T-helper 9 cell (primary cell): ENCODE measurements at places on chromosomes 5 and 9.
A peak's percentile ranks its signal among the peaks of the same experiment; 100 is the strongest.

GRCh38 chr9:97411440-97411788 lies 482 bp upstream of the TDRD7 start:
- DNase-seq = no peak

DNA sequence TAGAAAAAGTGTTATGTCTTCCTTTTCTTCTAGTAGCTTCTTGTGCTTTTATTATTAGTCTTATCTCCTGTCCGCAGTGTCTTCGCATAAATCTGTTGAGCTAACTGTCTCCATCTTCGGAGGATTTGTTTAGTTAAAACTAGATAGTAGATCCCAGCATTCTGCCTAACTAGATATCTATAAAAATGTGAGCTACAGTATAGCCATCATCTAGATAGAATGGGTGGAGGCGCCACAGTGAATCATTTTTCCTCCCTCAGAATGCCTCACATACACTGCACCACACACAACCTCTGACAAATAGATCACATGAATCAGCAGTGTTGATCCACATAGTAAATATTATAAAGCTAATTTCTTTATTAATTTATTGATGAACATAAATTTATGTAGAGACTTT lies 220.3 kb upstream of the GAS1 start:
- DNase-seq = no peak

GRCh38 chr5:169768416-169768815 lies 131.3 kb downstream of the DOCK2 start:
- no peak for DNase-seq

DNA sequence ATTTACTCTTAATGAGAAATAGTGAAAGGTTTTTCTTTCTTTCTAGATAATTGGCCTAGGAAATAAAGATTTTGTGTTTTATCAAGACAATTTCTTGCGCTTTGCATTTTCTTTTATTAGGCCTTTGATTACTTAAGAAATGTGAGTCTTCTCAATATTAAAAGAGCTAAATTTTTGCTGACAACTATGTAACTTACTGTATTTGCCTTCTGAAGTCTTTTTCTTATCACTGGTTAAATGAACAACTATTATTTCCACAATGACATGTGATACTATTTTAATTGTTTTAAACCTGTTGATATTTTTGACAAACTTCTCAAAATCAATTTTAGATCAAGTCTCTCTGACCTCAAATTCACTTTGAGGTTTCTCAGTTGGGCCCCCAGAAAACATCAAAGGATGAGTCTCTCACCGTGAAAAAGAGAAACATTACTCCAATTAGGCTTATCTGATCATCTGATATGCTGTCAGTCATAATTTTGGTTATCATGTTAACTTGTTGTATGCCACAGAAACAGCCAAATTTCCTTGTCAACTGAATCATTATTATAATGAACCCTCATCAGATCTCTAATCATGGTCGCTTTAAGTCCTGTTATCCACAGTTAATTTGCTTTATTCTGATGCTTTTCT lies 48.8 kb downstream of the RAPGEF1 start:
- DNase-seq = no peak

DNA sequence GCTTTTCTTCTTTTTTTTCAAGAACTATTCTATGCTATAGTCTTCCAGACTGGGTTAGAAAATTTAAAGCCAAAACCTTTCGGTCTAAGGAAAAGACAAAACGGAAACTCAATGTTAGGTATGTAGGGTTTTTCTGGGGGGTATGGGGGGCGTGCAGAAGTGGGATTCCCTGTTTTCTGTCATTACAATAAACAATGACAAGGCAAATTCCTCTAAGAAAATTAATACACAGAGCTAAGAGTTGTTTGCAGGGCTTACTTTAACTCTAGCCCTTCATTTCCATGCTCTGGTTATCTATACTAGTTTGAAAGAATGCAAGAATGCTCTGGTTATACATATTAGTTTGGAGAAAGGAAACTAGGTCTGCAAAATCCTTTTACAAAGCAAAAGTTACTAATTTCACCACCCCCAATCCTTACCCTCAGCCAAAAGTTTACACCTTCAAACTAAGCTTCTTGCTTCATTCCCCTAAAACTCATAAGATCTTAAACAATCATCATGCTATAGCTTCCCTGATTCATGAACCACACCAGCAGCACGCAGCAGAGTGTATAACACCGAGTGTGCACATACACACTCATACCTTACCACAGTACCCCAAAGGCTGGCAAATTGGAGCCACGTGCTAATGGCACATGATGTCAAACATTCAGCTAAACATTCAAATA lies 89.1 kb upstream of the NR5A1 start:
- DNase-seq = no peak

GRCh38 chr5:69334793-69335268 lies 2.2 kb upstream of the CCDC125 start:
- peak; percentile 61 for DNase-seq

- DNase-seq = no peak
These were observed 148.5 kb downstream of the KIAA0825 start for GRCh38 chr5:94469894-94470329.

DNA sequence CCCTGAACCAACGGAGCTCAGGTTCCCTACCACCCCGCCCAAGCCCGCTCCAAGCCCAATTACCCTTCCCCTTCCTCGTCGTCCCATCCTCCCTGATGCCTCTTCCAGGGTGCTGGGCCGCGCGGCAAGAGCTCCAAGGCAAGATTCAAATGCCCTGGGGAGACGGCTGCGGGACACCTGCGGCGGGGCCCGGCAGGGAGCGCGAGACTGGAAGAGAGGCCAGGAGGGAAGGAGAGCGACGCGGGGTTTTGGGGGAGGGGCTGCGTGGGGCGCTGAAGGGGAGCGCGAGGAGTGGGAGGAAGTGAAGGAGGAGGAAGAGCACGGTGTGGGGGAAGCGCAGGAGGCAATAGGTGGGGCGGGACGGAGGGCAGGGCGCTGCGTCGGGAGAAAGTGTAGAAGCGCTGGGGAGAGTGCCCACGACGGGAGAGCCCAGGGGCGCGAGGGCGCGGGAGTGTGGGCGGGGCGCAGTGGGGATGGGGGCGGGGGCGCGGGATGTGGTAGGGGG lies 975 bp upstream of the NXNL2 start:
- no peak for DNase-seq

DNA sequence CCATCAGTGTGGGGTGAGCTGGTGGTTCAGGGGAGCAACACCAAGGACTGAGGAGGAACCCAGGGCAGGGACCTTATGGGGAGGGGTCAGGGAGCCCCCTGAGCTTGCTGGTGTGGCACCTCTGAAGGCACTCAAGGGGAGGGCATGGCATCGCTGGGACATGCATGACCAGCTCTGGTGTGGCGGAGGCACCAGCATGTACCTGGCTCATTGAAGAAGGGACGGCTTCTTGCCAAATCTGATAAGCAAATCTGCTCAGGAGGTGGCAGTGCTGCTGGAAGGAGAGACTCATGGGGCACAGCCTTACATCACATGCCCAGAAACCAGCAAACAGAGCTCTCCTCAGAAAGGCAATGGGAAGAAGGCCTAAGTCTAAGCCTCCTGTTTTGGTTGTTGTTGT lies 421.8 kb downstream of the SEMA5A start:
- DNase-seq = no peak

DNA sequence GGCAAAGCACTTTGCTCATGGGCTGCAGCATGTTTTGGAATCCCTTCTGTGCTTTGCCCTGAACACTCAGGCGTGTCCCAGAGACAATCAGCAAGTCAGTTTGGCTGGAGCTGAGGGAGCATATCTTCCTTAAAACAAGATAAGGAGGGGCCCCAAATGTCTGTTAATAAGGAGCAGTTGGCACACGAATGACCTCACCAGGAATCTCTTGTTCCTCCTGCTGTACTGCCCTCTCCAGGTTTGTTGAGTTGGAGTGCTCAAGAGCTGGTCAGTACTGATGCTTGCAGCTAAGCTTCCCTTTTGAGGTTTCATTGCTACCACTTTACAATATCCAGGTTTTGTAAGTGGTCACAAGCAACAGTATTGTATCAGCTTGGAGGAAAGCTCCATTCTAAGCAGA lies 101.3 kb upstream of the EGFLAM start:
- DNase-seq = no peak

DNA sequence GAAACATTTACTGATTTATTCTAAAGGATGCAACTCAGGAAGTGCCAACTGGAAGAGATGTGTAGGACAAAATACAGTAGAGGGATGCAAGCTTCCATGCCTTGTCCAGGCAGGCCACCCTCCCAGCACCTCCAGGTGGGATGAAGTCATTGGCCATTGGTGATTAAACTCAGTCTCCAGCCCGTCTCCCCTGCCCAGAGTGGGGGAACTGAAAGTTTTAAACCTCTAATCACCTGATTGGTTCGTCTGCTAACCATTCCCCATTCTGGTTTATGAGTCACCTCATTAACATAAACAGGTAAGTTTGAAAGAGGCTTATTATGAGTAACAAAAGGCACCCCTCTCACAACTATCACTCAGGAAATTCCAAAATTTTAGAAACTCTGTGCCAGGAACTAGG lies 8.1 kb downstream of the TNFAIP8 start:
- no peak for DNase-seq

- no peak for DNase-seq
These were observed 27.7 kb downstream of the PTCD2 start for GRCh38 chr5:72347801-72348308.

GRCh38 chr9:73595036-73595545 lies 443.4 kb downstream of the ANXA1 start:
- DNase-seq = no peak

DNA sequence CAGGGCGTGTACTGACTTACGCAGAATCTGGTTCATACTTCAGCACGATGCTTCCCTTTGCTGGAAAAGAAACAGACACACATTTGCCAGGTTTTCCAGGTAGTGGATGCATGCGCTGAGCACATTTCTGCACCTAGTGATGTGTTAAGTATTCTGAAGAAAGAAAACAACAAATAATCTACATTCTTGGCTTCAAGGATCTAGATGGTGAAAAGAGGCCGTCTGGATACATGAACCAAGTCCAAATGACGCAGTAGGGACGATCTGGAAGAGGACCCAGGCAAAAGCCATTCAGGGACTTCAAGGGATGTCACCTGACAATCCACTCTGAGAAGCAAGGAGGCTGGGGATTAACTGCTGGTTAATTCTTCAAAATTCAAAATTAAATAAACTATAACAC lies 30.4 kb downstream of the NSUN2 start:
- no peak for DNase-seq

- no peak for DNase-seq
These were observed 81.6 kb downstream of the PPP2R2B start for GRCh38 chr5:146796911-146797310.

GRCh38 chr5:176944268-176944667 lies 45.1 kb upstream of the HK3 start:
- no peak for DNase-seq

DNA sequence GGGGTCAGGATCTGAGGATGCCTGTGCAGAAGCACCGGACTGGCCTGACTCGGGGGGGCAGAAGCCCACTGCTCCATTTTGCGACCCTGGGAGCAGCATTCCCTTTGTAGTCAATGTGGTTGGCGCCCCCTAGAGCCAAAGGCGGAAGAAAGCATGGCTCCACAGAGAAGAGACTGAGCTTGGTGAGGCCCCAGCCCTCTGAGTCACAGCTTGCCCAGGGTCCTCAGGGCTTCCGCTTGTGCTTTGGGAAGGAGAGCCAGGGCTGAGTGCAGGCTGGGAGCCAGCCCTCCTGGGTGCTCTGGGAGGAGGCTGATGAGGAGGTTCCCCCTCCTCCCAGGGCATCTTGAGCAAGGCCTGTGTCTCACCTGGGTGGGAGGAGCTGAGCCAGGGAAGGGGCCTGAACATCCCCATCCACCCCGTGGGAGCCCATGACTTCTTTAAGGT lies 5.5 kb upstream of the AQP3 start:
- peak; percentile 40 for DNase-seq

- no peak for DNase-seq
These were observed 24.7 kb upstream of the TMEM171 start for GRCh38 chr5:73095564-73096238.

GRCh38 chr5:89230178-89230577 lies 347.2 kb upstream of the MEF2C start:
- DNase-seq = no peak

- no peak for DNase-seq
These were observed 78.0 kb upstream of the TGFBR1 start for GRCh38 chr9:99026956-99027298.

- DNase-seq = peak; percentile 21
These were observed 1.9 kb upstream of the IDNK start for GRCh38 chr9:83620841-83621636.

GRCh38 chr5:135578305-135578684 lies 496 bp downstream of the CXCL14 start:
- DNase-seq = no peak

- no peak for DNase-seq
These were observed 37.1 kb upstream of the OLFM1 start for GRCh38 chr9:135050072-135050990.

DNA sequence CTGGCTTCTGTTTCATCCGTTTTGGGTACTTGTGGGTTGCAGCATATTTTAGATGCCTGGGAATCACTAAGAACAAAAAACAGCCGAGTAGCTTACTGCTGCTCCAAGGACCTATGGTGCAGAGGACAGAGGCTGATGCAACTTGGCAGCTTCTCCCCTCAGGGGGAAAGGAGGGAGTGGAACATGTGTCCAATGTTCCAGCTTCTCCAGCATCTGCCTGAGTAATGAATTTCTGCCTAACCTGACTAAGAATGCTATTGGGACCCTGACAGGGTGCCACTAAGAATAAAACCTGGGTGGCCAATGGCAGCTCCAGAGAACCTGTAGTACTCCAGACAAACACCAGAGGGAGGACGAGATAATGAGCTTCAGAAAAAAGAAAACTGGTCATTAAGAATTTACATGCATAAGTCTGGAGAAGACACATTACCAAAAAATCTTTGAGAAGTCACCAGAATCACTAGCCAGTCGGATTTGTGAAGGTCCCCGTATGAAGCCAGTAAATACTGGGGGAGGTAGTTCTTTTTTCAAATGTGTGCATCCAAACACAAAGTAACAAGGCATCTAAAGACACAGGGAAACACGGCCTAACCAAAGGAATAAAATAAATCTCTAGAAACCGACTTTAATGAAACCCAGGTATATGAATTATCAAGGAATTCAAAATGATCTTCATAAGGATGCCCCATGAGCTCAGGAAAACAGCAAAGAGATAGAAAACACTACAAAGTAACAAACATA lies 293.5 kb downstream of the HINT1 start:
- DNase-seq = peak; percentile 26

GRCh38 chr5:544675-545355 lies 20.6 kb upstream of the SLC9A3 start:
- no peak for DNase-seq

DNA sequence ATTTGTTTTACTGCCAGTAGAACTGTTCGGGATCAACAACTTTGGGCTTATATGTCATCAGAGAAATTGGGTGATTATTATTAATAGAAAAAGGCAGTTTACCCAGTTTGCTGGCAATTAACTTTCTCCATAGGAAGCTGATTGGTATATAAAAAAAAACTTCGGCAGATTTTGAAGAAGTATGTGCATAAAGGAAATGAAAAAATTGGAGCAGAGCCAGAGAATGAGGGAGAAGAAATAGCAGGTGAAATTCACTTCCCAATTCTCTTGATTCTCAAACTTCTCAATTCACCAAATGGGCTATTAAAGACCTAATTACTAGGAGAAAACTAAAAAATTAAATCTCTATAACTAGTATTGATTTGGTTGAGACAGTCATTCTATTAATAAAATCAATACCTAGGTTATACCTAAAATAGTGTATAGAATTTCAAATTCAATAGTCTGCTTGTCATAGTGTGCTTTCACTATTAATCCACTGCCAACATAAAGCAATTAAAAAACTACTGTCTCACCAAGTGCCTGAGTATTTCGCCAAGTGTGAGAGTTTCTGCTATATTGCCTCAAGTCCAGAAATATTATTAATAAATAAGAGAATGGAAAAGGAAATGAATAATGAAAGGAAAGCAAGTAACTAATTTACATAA lies 47.5 kb downstream of the STX17 start:
- DNase-seq = no peak

- DNase-seq = no peak
These were observed 108.6 kb upstream of the RAD23B start for GRCh38 chr9:107174441-107174840.
